ENCODE measurements at places on chromosomes 7 and 10.
A peak's percentile ranks its signal among the peaks of the same experiment; 100 is the strongest.

DNA sequence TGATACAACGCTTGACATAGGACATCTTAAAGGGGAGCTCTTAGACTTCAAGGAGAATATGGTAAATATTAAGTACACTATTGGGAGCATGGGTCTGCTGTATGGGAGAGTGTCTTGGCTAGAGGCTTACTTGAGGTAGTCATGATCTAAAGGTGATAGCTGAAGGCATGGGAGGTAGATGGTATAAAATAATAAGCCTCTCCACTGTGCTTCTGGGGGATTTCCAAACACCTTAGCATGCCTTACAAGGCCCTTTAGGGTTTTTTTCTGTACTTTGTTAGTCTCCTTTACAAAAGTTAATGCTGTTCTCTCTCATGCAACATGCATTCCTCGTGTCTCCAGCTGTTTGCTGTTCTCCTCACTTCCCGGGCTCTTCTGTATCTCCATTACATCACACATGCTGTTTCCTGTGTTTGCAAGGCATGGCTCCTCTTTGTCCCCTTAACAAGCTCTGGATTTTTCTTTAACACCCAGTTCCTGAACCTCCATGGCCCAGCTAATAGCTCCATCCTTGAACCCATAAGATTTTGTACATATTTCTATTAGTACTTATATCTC is 449.7 kb downstream of the AUTS2 start:
- no peak for DNase-seq

GRCh38 chr7:15086862-15087261 is 184.3 kb upstream of the DGKB start:
- DNase-seq: no peak

- DNase-seq: peak; percentile 23
These were observed 88.2 kb downstream of the ELFN1 start for GRCh38 chr7:1758028-1758858.

DNA sequence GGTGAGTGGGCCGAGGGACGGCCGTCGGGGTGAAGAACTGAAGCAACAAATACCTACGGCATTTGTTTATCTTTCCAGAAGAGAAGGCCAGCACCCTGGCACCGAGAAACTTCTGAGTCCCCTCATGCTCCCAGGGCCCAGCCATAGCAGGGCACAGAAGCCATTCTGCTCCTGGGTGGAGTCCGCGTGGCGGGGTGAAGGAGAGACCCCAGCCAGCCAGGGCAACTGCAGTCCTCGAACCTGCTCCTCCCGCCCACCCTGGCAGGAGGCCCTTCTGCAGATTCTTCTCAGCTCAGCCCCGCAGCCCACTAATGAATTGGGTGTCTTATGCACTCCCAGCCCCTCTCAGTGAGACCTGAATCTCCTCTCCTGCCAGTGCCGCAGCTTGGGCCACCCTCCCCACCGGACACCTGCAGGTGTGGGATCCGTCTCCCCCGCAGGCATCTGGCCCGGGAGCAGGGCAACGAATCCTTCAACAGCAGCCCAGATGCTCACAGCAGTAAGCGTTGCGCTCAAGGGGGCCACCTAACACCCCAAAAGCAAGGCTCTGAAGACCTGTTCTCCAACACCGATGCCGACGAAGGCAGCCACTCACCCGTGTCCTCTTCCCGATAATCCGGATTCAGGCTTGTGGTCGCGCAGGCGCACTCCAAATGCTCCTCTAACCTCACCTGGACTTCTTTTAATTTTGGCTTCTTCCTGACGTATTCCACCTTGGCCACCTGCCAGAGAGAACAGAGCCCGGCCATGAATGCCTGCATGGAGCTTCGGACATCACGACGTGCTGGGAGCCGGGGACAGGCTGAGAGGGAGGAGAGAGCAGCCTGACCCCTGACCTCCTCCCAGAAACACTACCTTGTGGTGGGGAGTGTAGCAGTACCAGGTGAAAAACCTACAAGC is 18.9 kb downstream of the PDGFA start:
- DNase-seq: no peak

GRCh38 chr7:116194115-116194514 is 16.2 kb upstream of the TES start:
- no peak for DNase-seq

DNA sequence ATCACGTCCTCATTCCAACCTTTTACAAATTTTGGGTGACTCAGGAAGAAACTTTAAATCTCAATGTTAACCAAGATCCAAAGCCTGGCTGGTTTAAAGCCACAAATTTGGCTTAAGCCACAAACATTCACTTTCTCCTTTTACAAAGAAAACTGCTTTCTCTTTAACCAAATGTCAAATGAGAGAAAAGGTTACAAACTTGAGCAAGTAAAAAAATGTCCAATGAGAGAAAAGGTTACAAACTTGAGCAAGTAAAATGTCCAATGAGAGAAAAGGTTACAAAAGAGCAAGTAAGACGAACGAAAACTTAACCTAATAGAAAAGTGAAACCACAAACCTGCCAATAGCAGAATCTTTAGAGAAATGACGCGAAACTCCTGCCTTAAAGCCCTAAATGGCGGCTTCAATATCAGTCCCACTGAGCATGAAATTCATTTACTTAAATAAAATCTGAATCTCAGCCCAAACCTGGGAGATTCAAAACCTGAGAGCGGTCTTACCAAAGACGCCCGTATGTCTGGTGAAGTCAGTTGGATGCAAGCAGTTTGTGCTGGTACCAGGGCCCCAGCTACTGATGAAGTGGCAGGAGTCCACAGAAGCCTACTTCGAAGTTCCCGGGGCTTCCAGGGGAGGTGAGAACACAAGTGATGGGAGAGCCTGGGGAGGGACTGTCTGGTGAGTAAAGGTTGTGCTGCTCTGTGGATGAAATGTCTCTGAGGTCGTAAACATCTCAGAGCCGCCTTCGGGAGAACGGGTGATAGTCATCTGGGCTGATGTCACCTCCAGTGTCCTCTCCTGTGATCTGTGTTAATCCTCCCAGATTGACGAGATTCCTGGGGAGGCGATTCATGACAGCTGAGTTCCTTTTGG is 74.6 kb downstream of the PAXIP1 start:
- DNase-seq: peak; percentile 9

GRCh38 chr10:22713853-22714478 is 412 bp downstream of the PIP4K2A start:
- peak; percentile 17 for DNase-seq

- DNase-seq: no peak
These were observed 59.2 kb downstream of the WIPF3 start for GRCh38 chr7:29865526-29865925.

DNA sequence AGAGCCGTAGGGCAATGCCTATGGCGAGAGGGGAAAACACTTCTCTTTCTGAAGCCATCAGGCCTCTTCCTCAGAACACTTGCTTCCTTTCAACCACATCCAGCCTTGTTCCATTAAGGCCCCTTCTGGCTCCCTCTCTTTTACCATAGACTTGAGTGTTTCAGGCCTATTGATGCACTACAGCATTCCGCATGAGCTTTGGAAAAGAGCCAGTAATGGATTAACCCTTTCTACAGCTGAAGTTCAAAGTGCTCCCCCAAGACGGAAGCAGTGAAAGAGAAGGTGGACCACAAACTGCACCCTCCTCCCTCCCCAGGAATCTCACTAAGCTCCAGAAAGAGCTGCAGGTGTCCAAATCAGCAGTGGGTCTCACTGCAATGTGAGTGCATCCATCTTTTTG is 102.7 kb upstream of the C7orf33 start:
- no peak for DNase-seq

DNA sequence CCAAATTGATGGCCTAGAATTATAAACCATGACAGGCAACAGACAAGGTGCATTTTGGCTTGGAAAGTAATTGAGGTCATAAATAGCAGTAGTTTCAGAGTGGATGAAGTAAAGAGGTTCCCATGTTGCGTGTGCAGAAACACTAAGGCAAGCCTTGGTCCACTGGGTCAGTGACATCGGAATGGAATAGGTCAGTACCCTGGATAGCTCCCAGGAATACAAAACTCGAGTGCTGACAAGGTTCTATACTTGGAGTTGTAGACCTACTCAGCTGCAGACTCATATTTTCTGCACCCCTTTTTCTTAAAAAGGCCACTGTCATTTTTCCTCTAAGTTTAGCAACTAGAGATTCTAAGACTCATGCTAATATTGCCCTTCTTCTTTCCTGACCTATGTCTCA is 132.8 kb downstream of the DYNC1I1 start:
- no peak for DNase-seq

GRCh38 chr7:27111042-27111750 is 8.7 kb upstream of the HOXA2 start:
- DNase-seq: no peak

DNA sequence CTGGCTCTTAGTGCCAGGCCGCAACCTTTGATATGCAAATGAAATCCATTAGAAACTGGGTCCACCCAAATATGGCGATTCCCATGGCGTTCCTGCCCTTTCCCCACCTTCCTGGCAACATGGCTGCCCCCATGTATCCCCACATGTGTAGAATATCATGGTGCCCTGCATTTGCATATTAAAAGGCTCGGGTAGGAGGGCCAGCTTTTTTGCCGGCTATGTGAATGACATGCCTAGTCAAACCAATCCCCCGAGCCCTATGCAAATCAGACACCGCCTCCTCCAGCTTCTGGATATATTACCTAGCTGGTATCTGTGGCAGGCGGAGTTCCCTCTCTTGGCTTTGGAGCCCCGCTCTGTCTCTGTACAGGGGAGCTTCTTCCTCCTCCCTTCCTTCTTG is 18.3 kb downstream of the MMS19 start:
- DNase-seq: no peak

GRCh38 chr7:28490831-28491230 is 78.5 kb downstream of the CREB5 start:
- no peak for DNase-seq

DNA sequence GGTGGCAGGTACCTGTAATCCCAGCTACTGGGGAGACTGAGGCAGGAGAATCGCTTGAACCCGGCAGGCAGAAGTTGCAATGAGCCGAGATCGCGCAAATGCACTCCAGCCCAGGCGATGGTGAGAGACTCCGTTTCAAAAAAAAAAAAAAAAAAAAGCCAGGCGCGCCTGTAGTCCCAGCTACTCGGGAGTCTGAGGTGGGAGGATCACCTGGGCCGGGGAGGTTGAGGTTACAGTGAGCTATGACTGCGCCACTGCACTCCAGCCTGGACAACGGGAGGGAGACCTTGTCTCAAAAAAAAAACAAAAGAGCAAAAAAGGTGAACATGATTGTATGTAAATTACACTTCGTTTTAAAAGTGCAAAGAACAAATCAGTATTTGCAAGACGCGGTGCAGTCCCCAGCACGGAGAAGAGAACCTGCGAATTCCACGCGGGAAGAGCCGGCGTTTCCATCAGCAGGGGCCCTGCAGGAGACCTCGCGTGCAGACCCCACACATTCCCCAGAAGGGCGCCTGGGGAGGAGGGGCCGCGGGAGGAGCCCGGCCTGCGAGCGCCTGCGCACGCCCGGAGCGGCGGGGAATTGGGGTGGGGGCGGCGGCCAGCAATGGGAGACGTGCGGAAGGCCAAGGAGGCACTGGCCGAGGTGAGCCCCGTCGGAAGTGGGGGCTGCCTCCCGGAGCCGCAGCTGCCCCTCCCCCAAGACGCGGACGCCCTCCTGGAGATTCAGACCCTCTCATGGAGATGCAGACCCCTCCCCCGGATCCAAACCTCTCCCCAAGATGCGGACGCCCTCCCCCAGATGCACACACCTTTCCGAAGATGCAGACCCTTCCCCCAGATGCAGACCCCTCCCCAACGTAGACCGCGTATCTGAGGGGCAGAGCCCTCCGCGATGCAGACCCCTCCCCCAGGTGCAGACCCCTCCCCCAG is 16.7 kb upstream of the SUN1 start:
- DNase-seq: no peak

GRCh38 chr7:117424090-117424829 is 3.0 kb downstream of the ASZ1 start:
- no peak for DNase-seq

DNA sequence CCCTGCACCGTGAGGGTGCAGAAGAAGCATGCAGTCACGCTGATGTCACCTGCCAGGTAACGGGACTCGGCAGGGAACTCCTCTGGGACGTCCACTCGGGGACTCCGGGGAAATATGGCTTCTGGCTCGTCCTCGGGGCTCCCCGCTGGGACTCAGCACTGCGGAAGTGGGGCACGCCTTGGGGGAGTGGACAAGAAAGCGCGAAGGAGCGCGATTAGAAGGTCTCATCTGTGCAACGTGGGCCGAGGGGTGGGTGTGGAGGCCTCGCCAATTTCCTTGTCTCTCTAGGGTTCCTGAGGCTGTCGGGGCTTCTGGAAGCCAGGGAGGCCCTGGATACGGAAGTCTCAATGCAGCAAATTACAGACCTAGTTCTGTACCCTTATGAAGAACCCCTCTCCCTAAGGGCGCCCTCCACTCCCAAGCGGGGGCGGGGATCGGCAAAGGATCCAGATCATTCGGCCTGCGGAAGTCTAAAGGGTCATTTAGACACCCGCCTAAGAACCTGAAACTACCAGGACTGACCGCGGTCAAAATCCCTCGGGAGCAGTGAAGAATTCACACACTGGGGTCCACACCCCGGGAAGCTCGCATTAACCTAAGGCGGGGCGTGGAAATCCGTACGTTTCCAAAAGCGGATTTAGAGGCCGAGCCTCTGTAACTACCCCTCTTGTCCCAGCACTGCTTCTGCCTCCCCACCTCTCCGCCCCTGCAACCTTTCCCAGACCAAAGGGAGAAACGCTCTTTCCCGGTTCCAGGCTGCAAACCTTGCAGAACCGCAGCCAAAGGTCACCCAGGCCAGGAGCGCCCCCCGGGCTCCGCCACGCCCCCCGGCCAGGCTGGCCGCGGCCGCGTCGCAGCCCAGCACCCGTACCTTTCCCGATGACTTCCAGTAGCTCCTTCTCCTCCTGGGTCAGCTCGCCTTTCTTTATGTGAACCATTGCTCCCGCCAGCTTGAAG is 640 bp downstream of the ANKMY2 start:
- peak; percentile 36 for DNase-seq

GRCh38 chr10:121900443-121901174 is 27.2 kb downstream of the ATE1 start:
- no peak for DNase-seq

Measured in stimulated activated CD4-positive, alpha-beta T cell treated with anti-CD3 and anti-CD28 coated beads, Interleukin-2, amount 100 ng/mL, for 4 hours (primary cell).